Activated CD8-positive, alpha-beta T cell treated with anti-CD3 and anti-CD28 coated beads, Interleukin-2, amount 10 ng/mL, durations not matched to agents 7 days and 5 days (primary cell): ENCODE measurements at places on chromosomes 1 and 21. TPM values are rescaled to one million over a fixed set of nuclear protein-coding genes. Genes with fewer than 3 reads are reported as not detected.

Gene GCSAML
- total RNA-seq = not detected

Gene RHD
- 0.10 TPM for total RNA-seq

GRCh38 chr1:36397083-36397377 is 678 bp downstream of the LSM10 start:
- peak overlapping the region; percentile 96 for H3K27ac ChIP-seq
- no peaks in the 10 kb centered on the region for H3K27me3 ChIP-seq
- H3K4me1 ChIP-seq = peaks cover 43% of the 10 kb centered on the region
- H3K4me3 ChIP-seq = peak overlapping the region; percentile 94

GRCh38 chr1:217274927-217275654 is 355.8 kb downstream of the GPATCH2 start:
- H3K27me3 ChIP-seq = no peaks in the 10 kb centered on the region
- H3K27ac ChIP-seq = no peak overlapping the region
- no peaks in the 10 kb centered on the region for H3K36me3 ChIP-seq
- H3K4me3 ChIP-seq = no peak overlapping the region

DNA sequence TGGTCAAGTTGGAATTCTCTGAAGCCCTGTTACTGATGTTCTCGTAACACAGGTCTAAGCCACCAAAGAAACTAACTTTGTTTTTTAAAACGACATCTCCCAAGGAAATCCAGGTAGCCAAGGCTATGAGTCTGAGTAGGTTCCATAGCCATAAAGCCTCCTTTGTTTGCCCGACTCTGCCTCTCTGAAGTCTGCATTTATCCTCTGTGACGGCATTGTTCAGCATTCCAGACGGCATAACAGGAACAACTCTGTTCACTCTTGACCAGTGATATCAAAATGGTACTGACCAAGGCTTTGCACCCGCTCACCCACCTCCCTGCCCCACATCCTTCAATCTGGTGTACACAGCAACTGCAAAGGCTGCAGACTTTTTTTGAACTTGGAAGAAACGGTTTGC is 14.8 kb downstream of the URB1 start:
- H3K27ac ChIP-seq = no peak overlapping the region
- H3K4me1 ChIP-seq = no peaks in the 10 kb centered on the region
- H3K4me3 ChIP-seq = no peak overlapping the region
- no peaks in the 10 kb centered on the region for H3K27me3 ChIP-seq
- peaks cover 41% of the 10 kb centered on the region for H3K36me3 ChIP-seq

Gene ALX3
- total RNA-seq = not detected

Gene WNT9A
- total RNA-seq = not detected

Gene SLC9C2
- total RNA-seq = not detected

Gene PLEKHA6
- 0.26 TPM for total RNA-seq

Gene PRELP
- total RNA-seq = not detected

DNA sequence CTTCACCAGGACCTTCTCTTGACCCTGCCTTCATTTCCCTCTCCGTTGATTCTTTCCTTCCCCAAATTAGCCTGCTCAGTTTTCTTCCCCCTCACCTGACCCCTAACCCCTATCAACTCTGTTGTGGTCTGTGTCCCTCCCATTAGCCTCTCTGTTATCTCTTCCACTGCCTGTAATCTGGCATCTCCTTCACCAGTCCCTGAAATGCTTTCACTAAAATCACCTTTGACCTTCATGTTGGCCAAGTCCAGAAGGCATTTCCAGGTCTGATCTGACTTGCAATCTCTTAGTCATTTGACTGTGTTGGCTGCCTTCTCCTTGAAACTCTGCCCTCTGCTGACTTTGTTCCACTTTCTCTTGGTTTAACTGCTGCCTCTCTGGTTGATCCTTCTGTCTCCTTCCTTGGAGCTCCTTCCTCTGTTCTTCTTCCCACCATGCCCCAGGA is 28.2 kb downstream of the ATP8B2 start:
- H3K4me3 ChIP-seq = peak overlapping the region; percentile 46
- H3K4me1 ChIP-seq = peaks cover 22% of the 10 kb centered on the region
- H3K27me3 ChIP-seq = peaks cover 23% of the 10 kb centered on the region
- H3K36me3 ChIP-seq = peaks cover 14% of the 10 kb centered on the region
- peak; percentile 40 for DNase-seq

GRCh38 chr1:27596261-27596660 is 7.7 kb downstream of the AHDC1 start:
- no peaks in the 10 kb centered on the region for H3K36me3 ChIP-seq
- H3K27me3 ChIP-seq = no peaks in the 10 kb centered on the region
- DNase-seq = no peak
- H3K4me1 ChIP-seq = peaks cover 4% of the 10 kb centered on the region
- H3K4me3 ChIP-seq = no peak overlapping the region
- H3K27ac ChIP-seq = no peak overlapping the region

Gene RIMKLA
- 2.5 TPM for total RNA-seq

DNA sequence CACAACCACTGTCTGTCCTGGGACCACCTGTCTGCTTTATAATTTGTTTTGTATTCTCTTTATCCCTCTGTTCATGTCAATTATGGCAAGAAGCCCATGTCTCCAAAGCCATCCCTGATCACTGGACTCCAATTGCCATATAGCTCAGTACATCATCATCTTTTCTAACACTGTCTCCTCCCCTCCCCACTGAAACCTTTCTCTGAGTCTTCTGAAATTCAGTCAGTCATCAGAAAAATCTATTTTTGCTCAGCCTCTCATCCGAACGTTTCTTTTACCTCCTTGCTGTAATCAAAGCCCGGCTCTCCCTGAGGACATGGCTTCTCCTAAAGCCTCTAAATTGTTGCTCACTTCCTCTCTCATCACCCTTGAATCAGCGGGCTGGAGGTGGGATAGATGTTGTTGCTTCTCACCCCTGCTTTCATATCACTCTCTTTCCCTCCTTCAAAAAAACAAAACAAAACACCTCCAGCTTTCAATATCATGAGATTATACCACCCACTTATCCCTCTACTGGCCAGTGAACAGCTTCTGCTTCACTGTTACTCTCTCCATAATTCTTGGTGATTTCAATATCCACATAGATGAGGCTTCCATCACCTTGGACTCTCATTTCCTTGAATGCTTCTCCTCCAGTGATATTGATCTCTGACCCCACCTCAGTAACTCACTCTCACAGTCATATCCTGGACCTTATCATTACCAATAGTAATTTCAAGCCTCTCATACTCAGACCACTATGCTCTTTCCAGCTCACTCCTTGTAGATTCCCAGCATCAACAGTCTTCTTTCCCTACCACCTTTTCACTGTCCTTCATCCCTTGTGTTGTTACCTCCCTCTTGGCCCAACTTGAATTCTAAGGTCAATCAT is 27.8 kb downstream of the RAB3B start:
- no peak for DNase-seq
- H3K36me3 ChIP-seq = no peaks in the 10 kb centered on the region
- no peak overlapping the region for H3K27ac ChIP-seq
- H3K27me3 ChIP-seq = peaks cover 5% of the 10 kb centered on the region
- no peaks in the 10 kb centered on the region for H3K4me1 ChIP-seq
- no peak overlapping the region for H3K4me3 ChIP-seq

DNA sequence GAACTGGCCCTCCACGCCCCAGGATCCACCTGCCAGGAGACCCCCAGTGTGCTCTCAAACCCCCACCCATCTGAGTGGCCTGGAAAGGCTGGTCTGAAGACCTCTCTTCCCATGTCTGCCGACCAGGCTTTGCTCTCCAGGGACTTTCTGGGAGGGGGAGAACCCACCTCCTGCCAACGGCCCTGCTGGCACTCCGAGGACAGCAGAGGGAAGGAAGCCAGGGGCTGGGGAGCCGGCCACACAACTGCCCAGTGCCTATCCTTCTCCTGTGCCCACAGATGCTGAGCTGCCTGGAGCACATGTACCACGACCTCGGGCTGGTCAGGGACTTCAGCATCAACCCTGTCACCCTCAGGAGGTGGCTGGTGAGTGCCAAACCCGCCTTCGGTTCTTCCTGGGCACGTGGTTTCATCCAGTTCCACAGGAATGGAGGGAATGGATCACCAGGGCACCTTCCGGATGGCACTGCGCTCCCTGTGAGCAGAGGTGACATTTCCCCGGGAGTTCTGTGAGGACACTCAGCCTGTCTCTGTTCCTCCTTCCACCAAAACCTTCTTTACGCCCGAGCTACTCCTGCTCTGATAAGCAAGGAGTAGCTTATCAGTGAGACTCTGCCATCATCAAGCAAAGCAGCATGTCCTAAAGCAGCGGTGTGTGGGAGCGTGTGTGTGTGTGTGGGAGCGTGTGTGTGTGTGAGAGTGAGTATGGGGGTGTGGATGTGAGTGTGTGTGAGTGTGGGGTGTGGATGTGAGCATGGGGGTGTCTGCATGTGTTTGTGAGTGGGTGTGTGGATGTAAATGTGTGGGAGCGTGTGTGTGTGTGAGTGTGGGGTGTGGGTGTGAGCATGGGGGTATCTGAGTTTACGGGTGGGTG is 105.5 kb downstream of the PDE9A start:
- H3K36me3 ChIP-seq = no peaks in the 10 kb centered on the region
- H3K4me3 ChIP-seq = no peak overlapping the region
- H3K4me1 ChIP-seq = no peaks in the 10 kb centered on the region
- no peak overlapping the region for H3K27ac ChIP-seq
- no peak for DNase-seq

DNA sequence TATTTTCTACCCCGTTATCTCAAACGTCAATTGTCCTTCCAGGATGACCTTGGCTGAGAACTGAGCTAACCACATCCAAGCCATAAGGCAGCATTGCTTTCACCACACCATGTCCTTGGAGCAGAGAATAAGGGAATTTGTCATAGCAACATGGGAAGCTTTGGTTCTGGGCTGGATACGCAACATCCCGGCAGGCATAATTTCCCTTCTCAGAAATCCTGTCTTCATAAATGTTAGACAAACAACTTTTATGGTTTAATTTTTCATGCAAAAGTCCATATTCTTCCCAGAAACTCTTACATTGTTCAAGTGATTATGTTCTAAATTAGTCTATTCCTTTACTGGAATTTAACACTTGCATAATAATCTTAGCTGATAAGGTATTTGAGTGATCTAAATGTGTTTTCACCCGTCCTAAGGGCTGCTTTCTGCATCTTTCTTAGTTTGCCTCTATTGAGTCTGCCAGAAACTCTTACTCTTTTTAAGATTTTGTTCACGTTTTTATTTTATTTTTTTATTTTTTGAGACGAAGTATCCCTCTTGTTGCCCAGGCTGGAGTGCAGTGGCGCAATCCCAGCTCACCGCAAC is 51.8 kb downstream of the KCNJ15 start:
- H3K4me3 ChIP-seq = no peak overlapping the region
- DNase-seq = no peak
- no peaks in the 10 kb centered on the region for H3K36me3 ChIP-seq
- no peaks in the 10 kb centered on the region for H3K27me3 ChIP-seq
- H3K4me1 ChIP-seq = peaks cover 4% of the 10 kb centered on the region
- no peak overlapping the region for H3K27ac ChIP-seq

Gene C1orf115
- 0.08 TPM for total RNA-seq

GRCh38 chr1:17635811-17636210 is 96.3 kb downstream of the ARHGEF10L start:
- H3K4me1 ChIP-seq = no peaks in the 10 kb centered on the region
- H3K27me3 ChIP-seq = no peaks in the 10 kb centered on the region
- H3K27ac ChIP-seq = no peak overlapping the region
- H3K36me3 ChIP-seq = no peaks in the 10 kb centered on the region
- no peak for DNase-seq

GRCh38 chr1:118209648-118210047 is 24.6 kb upstream of the SPAG17 start:
- H3K4me1 ChIP-seq = no peaks in the 10 kb centered on the region
- DNase-seq = no peak
- H3K27me3 ChIP-seq = no peaks in the 10 kb centered on the region

DNA sequence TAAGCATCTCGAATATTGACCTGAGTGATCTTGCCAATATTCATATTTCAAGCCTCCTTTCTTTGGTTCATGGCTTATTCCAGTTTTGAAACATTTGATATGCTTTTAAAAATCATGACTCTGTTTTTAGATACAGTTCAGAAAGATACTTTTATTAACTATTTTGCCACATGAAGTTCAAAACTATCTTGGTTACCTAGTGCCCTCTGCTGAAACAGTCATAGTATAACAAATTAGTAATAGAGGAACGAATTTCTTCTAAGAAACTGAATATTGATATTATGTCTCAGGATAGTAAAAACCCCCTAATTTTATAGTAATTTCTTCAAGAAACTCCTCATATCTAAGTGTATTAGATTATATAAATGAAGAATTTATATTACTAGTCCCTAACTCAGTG is 52.6 kb upstream of the RC3H1 start:
- DNase-seq = no peak
- no peak overlapping the region for H3K27ac ChIP-seq
- H3K4me1 ChIP-seq = no peaks in the 10 kb centered on the region
- peaks cover 7% of the 10 kb centered on the region for H3K27me3 ChIP-seq
- no peak overlapping the region for H3K4me3 ChIP-seq

DNA sequence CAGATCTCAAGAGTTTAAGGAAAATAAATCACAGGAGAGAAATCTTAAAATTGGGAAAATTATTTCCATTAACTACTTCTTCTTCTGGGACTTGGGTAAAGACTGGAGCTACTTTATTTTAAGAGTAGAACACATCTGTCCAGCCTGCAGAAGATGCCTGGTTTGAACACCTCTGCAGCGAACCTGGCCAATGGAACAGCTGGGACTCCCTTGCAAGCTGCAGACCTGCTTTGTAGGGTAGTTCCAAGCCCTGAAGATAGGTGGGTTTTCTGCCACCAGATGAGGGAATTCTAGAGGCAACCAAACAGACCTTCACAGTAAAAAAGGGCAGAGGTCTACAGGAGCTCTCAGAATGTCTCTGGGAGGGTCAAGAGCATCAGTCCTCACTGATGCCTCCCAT is 86.5 kb upstream of the CACNA1E start:
- H3K4me1 ChIP-seq = peaks cover 29% of the 10 kb centered on the region
- H3K27ac ChIP-seq = no peak overlapping the region
- H3K36me3 ChIP-seq = no peaks in the 10 kb centered on the region
- H3K27me3 ChIP-seq = no peaks in the 10 kb centered on the region
- no peak for DNase-seq

DNA sequence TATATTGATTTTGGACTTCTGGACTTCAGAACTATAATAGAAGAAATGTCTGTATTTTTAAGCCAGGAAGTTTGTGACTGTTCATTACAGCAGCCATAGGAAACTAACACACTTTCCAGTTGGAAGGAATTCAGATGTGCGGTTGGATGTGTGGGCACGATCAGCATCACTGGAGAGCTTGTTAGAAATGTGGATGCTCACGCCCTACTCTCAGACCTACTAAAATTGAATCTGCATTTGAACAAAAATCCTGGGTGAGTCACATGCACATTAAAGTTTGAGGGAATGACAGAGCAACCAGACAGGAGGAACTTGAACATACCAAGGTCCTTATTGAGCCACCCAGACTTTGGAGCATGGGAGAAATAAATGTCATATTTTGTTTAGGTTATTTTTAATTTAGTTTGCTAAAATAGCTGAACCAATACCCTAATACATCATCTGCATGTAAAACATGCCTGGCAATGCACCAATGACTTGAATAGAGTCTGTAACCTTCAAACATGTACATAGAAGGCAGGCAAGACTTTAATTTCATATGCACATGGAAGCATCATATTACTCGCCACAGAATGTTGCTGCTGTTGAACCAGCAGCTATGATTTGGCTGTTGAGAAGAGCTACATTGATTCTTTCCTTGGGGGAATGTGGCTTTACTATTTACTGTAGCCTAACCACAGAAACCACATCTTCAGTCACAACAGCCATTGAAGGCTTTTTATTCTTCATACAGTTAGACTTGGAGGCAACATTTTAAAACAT is 346.2 kb downstream of the BARHL2 start:
- H3K27ac ChIP-seq = no peak overlapping the region
- no peaks in the 10 kb centered on the region for H3K36me3 ChIP-seq
- no peaks in the 10 kb centered on the region for H3K4me1 ChIP-seq
- H3K27me3 ChIP-seq = peaks cover 13% of the 10 kb centered on the region
- no peak for DNase-seq
- no peak overlapping the region for H3K4me3 ChIP-seq

Gene DISP1
- total RNA-seq = 2.0 TPM

- H3K27me3 ChIP-seq = no peaks in the 10 kb centered on the region
- H3K36me3 ChIP-seq = peaks cover 6% of the 10 kb centered on the region
- no peak overlapping the region for H3K27ac ChIP-seq
- no peak for DNase-seq
- H3K4me1 ChIP-seq = peaks cover 14% of the 10 kb centered on the region
Observed at GRCh38 chr1:6385488-6386191, 7.9 kb downstream of the ACOT7 start.
